ENCODE measurements at places on chromosomes 6 and 20. TPM values are rescaled to one million over a fixed set of nuclear protein-coding genes. Genes with fewer than 3 reads are reported as not detected.

PHF20 gene
- total RNA-seq, result 53.8 TPM

STX7 gene
- total RNA-seq, result 21.1 TPM

SYNDIG1 gene
- total RNA-seq, result not detected

GPR6 gene
- not detected for total RNA-seq

TFAP2D gene
- not detected for total RNA-seq

SLC22A7 gene
- total RNA-seq, result not detected

PLTP gene
- 3.2 TPM for total RNA-seq

WFDC10B gene
- total RNA-seq, result not detected

SLC2A10 gene
- not detected for total RNA-seq

MOCS3 gene
- total RNA-seq, result 5.7 TPM

FILIP1 gene
- total RNA-seq, result not detected

TBP gene
- total RNA-seq, result 28.4 TPM

PRPH2 gene
- total RNA-seq, result not detected

IL17A gene
- not detected for total RNA-seq

GJA10 gene
- not detected for total RNA-seq

EYS gene
- not detected for total RNA-seq

GRM1 gene
- not detected for total RNA-seq

SOX18 gene
- 0.84 TPM for total RNA-seq

BMP7 gene
- total RNA-seq, result 0.07 TPM

TPD52L1 gene
- not detected for total RNA-seq
